Activated T-helper 1 cell treated with Interleukin-2 at 50 U/mL for 16 hours (primary cell): ENCODE measurements at places on chromosomes 3 and 15.

- DNase-seq = no peak
Observed at GRCh38 chr15:39184701-39185390, 396.0 kb upstream of the THBS1 start.

DNA sequence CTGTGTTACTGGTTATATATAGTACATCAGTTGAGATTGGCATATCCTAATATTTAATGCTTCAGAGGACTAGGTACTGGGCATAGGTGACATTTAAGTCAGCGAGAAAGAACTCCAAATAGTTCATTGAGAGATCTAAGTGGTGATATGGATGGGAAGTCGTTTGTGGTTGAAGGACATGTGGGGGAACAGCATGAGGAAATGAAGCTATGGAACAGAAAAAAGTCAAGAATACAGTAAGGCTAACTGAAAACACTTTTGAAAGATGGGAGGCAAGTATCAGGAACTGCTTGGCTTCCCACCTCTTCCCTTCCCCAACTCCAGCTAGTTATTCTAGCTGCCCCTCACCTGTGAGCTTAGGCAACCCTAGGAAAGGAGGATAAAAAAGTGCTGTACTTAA lies 3.7 kb upstream of the MYO5A start:
- DNase-seq = no peak

- DNase-seq = no peak
Observed at GRCh38 chr3:37787153-37787867, 74.4 kb upstream of the CTDSPL start.

GRCh38 chr15:59531066-59531675 lies 80.4 kb upstream of the GCNT3 start:
- no peak for DNase-seq

DNA sequence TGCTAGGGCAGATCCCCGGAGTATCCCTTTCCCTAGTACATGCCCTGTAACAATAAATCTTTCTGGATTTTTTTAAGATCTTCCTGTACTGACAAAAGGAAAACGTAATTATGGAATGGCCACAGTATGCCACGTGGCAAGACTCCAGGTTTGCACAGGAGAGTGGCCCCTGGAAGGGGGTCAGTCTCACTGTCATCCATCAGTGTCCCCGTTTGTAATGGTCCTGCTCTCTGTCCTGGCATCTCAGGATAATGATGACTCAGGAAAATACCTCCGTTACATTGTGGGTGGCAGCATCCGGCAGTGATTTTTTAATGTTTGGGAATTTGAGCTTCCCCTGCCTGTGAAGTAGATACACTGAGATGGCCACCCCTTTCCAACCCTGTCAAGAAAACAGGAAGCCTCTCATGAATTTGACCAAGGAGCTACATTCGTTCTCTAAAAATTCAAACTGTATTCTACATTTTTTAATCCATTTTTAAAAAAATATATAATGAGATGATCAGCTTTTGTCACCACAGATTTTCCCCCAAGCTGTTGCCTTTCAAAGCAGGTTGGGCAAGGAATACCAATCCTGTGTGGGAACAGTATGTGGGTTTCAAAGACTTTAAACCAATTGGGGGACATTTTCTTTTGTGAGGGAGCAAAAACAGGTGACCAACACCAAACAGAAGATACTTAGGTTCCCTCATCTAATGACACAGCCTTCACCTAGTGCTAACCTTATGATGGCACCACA lies 110.4 kb downstream of the C3orf70 start:
- DNase-seq = no peak

DNA sequence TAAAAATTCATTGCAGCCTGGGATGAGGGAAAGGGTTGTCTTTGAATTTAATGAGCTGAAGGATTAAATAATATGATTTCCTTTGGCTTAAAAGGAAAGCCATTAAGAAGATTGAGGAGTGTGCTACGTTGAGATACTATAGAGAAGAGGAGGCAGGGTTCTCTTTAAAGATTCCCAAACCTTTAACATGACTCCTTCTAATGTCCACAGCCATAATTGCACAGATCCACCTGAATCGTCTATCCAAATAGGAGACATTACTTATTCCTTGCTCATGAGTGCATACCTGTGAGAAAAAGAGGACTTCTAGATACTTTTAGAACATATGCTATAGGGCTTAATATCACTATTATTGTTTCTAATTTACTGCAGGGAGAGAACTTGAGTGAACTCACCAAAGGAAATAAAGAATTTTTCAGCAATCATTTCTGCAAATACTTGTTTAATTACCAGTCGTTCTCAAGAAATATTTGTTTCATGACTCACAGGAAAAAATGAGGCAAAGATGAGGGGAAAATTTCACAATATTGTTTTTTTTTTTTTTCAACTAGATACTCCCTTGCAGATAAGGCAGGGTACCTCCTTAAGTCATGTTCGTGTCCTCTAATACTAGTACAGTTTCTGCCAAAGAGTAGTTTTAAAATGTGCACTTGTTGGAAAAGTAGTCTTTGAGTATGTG lies 8.9 kb upstream of the SUCNR1 start:
- DNase-seq = no peak

DNA sequence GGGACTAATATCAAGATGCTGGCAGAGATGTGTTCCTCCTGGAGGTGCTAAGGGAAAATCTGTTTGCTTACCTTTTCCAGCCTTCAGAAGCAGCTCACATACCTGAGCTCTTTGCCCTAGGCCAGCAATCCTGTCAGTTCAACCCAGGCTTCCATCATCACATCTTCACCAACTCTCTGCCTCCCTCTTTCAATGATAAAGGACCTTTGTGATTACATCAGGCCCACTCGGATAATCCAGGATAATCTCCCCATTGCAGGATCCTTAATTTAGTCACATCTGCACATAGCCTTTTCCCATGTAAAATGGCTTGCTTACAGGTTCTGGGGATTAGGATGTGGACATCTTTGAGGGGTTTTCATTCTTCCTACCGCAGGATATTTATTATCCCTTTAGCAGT lies 58.3 kb downstream of the NSUN3 start:
- no peak for DNase-seq

DNA sequence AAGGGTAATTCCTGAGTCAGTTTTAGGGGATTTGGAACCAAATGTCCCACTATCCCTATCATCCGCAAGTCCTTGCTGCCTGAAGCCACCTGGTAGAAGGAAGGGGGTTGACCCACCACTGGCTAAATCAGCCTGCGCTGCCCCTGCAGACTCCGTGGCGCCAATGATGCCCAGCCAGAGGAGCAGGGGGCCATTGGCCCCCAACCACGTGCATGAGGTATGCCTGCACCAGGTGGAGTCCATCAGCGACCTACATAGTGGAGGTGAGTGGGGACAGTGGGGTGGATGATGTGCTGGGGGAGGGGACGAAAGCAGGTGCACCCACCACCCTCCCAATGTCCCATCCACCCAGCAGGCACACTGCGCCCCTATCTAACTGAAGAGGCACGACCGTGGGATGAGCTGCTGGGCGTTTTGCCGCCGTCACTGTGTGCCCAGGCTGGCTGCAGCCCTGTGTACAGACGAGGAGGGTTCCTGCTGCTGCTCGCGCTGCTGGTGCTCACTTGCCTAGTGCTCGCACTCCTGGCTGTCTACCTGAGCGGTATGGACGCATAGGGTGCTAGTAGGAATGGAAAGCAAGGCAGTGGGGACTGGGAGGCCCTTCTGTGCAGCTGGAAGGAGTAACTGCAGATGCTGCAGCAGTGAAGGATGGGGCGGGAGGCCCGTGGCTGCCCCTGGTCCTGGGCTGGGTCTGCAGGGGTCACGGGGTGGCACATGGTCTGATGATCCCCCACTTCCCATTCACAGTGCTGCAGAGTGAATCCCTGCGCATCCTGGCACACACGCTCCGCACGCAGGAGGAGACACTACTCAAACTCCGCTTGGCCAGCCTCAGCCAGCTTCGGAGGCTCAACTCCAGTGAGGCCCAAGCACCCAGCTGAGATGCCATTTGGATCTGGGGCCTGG lies 5.7 kb downstream of the IFRD2 start:
- no peak for DNase-seq

DNA sequence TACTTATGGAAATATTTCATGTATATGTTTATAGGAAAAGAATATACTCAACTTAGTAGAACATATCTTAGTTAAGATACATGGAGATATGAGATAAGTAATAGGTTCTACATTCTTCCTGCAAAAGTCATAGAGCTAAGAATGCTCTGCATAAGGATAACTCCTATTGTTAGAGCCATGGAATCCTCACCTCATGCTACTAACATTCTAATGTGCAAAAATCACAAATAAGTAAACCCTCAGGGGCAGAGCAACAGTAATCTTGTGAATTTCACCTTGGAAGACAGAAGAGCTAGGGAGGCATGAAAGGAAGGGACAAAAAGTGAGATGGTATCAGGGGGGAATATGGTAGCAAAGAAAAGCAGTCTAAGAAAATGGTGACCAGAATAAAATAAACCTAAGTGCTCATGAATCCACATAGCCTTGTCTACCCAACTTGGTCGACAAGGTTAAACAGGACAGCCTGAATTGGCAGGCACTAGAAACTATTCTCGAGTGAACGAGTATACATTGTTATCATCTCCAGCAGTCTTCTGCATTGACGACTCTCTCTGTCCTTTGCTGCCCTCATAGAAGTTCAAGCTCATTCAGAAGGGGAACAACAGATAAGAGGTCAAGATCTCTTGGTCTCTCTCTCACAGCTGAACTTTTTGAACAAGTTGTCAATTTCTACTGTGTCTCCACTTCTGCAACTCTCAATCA lies 52.8 kb downstream of the XRN1 start:
- DNase-seq = no peak

DNA sequence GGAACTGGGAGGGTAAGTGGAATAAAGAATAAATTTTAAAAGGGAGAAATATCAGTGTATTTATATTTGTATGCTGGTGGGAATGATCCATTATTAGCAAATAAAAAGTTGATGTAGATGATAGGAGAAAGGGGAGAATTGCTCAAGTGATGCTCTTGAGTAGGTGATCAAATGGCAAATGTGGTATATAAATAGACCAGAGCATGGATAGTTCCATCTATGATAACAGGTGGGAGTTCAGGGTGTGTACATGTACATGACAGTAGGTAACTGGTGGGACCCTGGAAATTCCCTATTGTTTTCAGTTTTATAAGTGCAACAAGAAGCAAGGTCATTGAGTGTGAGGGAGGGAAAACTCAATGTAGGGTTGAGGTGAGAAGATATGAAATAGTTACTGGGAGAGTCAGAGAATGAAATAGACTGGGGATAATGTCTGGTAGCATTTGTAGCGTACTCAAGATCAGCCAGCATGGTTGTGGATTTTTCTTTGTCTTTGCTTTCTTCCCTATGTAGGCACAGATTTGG lies 31.3 kb upstream of the EBLN2 start:
- DNase-seq = no peak

- DNase-seq = no peak
Observed at GRCh38 chr3:73624821-73625665, at the start of gene PDZRN3. Gene PDZRN3, minus strand, starts transcription at chr3:73624941.
